ENCODE measurements at places on chromosomes 12 and 14. TPM values are rescaled to one million over a fixed set of nuclear protein-coding genes. Genes with fewer than 3 reads are reported as not detected.

GRCh38 chr12:9907769-9908168 is 24.4 kb downstream of the CLEC2A start:
- no peak for DNase-seq

GRCh38 chr12:23729359-23729758 is 220.1 kb downstream of the SOX5 start:
- DNase-seq, result peak; percentile 24

DNA sequence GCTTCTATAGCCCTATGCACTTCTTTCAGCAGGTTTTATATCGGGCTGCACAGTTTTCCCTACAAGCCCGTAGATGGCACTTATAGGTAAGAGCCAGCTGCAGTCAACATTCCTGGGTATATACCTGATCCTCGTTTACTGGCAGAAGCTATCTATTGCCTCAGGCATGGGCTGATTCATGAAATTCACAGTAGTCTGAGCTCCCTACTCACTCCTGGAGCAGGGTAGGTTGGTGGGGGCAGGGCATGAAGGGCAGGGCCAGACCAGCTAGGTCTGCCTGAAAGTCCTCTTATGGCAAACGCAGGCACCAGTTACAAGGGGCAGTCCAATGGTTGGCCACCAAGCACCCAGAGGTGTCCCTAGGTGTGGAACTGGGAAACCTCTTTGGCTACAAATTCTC is 345.8 kb downstream of the RPS29 start:
- peak; percentile 6 for DNase-seq

DNA sequence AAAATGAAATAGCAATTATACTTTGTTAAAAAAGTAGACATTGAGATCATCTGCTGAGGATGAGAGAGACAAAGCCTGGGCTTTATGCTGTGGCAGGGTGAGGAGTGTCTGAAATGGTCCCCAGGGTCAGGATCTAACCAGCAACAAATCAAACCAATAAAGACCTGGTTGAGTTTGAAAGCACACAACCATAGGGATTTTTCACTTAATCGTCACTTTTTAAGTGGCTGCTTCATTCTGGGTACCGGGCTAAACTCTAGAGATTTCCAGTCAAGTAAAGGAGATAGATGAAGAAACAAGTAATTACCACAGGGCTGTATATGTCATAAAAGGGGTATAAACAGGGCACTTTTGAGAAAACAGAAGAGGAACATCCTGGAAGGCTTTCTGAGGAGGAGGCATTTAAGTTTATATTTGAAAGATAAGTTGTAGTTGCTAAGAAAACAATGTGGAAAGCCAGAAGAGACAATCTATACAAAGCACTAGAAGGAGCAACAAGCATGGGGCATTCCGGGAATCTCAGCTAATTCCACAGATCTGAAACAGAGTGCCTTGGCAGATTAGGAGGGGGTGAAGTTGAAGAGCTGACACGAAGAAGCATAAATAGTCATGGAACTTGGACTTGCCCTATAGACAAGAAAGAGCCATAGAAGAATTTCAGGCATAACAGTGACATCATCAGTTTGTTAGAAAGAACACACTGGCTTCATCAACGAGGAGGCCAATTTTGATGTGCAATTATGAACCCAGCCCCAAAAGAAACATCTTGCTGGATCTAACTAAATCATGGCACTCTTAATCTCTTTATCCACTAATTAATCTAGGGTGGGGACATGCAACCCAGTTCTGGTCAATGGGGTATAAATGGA is 46.9 kb upstream of the FRS2 start:
- no peak for DNase-seq

DNA sequence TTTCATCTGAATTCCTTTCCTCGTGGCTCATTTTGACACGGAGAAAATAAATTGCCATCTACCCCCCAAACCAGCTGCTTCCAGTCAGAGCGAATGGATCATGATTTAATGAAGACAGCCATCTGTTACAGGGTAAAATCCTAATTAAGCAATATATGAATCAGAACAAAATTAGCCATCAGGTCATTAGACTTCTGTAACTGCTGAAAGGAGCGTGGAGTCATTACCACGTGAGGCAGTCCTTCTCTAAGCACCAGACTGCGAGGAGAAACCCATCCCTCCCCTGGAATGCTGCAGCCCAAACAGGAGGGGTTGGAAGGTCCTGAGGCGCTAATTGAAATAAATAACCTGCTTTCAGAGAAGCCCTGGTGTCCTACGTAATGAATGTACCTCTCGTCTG is 51.1 kb upstream of the TCL1A start:
- no peak for DNase-seq

GRCh38 chr12:47828976-47829482 is 9.3 kb upstream of the HDAC7 start:
- DNase-seq, result no peak

DNA sequence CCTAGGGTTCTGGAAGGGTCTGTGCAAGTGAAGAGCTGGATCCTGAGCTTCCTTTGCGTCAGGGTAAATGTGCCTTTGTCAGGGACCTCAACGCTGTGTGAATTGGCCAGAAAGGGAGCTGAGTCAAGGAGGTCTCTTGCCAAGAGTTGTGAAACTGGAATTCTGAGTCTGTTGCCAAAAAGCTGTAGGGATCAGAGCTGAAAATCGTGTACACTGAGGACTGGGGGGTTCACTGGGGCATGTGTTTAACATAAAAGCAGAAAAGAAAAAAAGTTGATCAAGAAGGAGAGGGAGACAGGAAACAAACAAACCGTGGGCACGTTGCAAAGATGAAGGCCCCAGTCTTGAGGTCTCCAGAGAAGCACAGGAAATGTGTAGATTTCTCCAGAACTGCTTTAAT is 1081.5 kb downstream of the VRK1 start:
- no peak for DNase-seq

DNA sequence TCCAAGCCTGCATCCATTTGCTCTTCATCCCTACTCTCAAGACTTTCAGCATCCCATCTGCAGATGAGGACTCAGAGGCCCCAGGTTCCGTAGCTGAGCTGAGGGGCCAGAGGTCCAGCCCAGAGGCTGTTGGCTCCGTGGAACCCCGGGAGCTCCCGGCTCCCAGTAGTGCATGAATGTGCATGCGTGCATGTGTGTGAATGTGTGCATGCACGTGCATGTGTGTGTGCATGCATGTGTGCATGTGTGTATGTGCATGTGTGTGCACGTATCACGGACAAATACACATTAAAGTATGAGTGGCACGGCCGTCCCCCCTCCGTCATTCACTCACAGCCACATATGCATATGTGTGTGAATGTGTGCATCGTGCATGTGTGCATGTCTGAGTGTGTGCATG is 149.9 kb downstream of the KIF26A start:
- no peak for DNase-seq

- no peak for DNase-seq
These were observed 371.1 kb downstream of the FSCB start for GRCh38 chr14:44135972-44136371.

GRCh38 chr14:81137316-81137715 is 83.4 kb downstream of the GTF2A1 start:
- peak; percentile 78 for DNase-seq

DNA sequence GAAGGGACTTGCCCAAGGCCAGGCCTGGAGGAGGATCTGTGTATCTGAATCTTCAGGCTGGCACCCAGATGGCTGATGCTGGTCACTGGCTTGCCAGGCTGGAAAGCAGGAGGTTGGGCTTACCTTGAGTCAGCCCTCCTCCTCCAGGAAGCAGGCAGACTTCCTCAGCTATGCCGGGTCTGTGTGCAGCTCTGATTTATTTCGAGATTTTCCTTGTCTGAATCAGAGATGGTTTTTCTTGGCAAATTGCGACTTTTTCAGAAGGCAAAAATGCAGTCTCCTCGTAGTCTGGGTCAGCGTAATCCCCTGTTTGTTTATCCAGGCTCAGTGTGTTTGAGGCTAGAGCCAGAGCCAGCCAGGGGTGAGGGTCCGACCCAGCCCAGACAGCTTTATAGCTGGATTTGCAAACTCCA is 48.9 kb downstream of the SMOC1 start:
- no peak for DNase-seq

DNA sequence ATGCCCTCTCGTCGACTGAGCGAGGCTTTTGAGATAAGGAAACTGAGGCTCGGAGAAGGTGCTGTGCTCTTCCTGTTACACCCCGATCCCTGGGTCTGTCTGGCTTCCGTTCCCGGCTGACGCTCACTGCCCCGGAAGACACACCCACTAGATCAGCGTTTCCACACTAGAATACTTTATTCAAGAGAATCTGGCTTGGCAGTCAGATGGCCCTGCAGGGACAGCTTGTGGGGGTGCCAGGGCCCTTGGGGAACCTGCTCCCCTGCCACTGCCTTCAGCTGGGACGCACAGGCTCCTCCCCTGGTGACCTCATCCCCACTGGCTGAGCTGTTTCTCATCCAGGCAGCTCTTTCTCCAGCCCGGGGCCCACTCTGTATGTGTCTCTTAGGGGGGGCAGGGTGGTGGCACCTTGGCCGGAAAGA is 13.7 kb downstream of the PGF start:
- DNase-seq, result no peak

GRCh38 chr14:88798156-88798555 is 5.4 kb upstream of the EML5 start:
- no peak for DNase-seq

The ATL1 gene
- total RNA-seq, result 3.4 TPM

The EMP1 gene
- total RNA-seq, result 217 TPM

The INHBC gene
- not detected for total RNA-seq

The ASCL1 gene
- total RNA-seq, result not detected

The ACOT6 gene
- total RNA-seq, result not detected

The NTF3 gene
- not detected for total RNA-seq

The CEP290 gene
- total RNA-seq, result 9.3 TPM

The GNG2 gene
- total RNA-seq, result 6.7 TPM

The PIGH gene
- total RNA-seq, result 20.4 TPM

The B4GALNT3 gene
- 7.3 TPM for total RNA-seq

The GLS2 gene
- 0.65 TPM for total RNA-seq
